Activated CD4-positive, CD25-positive, alpha-beta regulatory T cell treated with anti-CD3 and anti-CD28 coated beads, Interleukin-2, amount 50 U/mL, for 24 hours (primary cell): ENCODE measurements at places on chromosomes 5 and 9.

- no peak for ATAC-seq
These were observed 332.6 kb downstream of the TAF11L14 start for GRCh38 chr5:17966640-17967402.

- no peak for ATAC-seq
These were observed 89.1 kb upstream of the SLC30A5 start for GRCh38 chr5:69004676-69005075.

DNA sequence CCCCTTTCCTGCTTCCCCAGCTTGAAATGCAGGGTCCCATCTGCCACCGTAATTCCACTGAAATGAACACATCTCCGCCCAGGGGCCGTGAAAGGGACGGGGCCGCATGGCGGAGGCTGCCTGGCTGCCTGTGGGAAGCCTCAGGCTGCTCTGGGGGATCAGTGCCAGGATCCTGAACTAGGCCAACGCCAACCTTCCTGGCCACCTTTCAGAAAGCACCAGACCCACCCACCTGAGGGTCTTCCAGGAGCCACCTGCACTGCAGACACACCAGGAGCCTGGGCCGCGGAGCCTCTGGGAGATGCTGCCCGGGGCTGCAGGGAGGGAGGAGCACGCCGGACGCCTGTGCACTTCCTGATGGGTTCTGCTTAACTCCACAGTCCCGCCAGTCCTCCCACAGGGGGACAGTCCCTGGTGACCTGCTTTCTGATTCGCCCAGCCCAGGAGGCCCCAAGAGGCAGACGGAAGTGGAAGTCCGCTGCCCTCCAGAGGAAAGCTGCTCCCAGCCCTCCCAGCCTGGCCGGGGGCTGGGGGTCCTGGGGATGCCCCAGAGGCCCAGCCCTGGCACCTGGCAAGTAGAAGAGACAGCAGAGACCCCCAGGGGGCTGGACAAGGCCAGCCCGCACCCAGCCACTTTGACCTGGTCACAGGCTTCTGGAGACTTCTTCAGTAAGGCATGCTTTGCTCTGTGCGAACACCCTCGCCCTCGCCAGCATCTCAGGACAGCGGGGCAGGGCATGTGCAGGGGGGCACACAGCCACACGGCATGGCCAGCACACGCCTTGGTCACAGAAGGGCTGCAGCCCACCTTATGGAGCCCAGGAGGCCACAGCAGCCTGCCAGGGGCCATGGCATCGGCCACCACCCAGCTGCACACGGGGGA is at the start of gene CARD9:
TSS of gene CARD9 (minus strand) at position 370 of the 883 bp plus-strand sequence. CDS start 1,591 bp downstream, outside the sequence.
- peak; percentile 42 for ATAC-seq

DNA sequence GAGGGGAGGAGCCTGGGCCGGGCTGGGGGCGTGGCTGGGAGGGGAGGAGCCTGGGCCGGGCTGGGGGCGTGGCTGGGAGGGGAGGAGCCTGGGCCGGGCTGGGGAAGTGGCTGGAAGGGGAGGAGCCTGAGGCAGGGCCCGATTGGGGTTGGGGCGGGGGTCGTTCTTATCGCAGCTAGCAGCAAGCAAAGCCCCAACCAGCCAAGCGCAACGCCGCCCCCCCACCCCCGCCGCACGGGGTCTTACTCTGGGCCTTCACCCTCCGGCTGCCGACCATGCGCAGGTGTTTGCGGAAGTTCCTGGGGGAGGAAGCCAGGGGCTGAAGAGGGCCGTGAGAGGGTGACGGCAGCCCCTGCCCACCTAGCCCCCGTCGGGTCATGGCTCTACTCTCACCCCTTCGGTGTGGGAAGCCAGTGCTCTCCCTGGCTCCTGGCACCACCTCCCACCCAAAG is 5.0 kb downstream of the NSMF start:
- ATAC-seq: peak; percentile 11

GRCh38 chr9:1008216-1008615 is 31.8 kb downstream of the DMRT3 start:
- no peak for ATAC-seq

DNA sequence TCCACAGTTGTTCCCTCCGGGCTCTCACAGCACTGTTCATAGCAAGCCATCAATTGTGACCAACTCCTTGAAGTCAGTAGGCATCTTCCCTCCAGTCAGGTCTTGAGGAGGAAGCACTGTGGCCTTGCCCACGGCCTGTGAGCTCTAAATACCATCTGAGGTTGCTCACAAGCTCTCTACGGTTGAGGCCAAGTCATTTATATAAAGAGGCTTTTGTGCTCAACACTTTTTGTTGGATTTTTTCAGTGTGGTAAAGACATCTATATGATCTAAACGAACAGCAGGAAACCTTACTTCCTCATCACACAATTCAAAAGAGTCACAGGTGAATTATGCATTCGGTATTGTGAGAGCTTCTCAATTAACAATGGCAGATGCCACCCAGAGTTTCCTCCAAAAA is 97.3 kb downstream of the ZNF462 start:
- no peak for ATAC-seq

GRCh38 chr9:89549031-89549644 is 51.2 kb upstream of the SEMA4D start:
- ATAC-seq: peak; percentile 98

DNA sequence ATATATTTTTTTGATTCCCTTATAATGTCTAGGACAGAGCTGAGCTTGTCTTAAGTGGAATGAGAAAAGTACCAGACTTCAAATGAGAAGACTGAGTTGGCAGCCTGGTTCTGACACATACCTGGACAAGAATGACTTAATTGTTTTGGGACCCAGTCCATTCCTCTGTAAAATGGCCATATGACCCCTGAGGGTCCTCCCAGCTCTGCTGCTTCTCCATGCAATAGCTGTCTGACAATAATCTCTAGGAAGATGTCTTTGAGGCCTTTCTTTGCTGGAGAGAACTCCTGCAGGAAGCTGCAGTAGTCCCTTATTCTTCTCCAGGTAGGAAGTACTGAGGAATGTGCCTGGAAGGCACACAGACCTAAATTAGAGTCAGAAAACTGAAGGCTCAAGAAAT is 55.9 kb upstream of the SLIT3 start:
- no peak for ATAC-seq

DNA sequence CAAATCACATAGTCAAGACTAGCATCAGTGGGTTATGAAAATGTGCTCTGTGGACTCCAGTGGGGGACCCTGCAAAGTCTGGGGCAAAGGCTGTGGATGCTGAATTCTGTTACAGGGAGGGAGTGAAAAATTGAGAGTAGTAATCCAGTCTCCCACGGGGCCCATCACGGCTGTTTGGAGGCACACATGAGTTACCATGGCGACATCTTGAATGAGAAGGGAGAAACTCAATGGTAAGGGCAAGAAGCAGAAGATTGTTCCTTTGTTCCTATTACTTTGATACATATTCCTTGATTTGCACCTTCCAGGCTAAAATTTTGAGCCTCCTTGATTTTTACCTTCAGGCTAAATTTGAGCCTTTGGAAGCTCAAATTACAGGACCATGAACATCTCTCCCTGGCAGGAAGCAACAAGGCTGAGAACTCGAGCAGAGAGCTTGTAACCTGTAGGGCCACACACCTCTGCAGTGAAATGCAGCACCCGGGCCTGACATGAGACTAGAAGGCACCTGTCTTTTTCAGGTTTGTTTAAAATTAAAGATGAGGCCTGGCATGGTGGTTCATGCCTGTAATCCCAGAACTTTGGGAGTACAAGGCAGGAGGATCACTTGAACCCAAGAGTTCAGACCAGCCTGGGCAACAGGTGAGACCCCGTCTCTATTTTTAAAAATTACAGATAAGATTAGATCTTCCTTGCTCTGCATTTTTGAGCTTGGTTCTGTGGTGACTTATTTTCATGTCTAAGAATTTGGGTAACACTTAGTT is 31.0 kb upstream of the ZFR start:
- ATAC-seq: no peak

DNA sequence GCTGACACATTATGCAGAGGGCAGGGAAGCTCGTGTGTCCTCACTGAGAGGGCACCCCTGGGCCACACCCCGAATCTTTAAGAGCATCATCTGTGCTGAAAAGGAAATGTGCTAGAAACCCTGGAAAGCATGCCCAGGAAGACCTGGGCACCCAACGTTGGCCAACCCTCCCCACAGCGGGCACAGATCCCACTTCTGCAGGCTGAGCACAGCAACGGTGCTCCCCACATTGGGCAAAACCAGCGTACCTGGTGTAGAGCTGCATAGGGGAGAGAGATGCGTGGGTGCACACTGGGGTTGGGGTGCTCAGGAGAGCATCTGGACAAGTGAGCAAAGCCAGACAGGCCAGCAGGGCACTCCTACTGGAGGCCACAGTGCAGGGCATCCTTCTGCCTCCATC is 32.6 kb downstream of the ROR2 start:
- ATAC-seq: no peak

DNA sequence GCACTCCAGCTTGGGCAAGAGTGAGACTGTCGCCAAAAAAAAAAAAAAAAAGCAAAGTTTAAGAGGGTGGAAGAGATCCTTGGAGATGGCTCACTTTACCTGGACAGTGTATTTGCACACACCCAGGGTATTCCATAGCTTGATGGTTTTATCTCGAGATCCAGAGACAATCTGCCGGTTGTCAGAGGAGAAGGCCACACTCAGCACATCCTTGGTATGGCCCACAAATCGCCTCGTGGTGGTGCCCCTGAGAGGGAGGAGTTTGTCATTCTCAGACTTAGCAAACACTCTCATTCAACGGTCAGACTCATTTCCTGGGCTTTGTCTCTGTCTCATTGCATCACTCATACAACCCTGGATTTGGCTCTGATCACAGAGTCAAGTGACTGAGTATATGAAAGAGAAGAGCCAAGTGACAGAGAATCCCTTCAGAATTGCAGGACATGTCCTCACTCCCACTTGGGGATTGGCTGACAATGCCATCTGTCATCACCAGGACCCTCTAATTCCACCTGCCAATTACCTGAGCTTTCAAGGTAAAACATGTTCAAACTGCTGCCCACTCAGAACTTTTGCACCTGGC is 2.2 kb downstream of the RACK1 start:
- ATAC-seq: peak; percentile 60

DNA sequence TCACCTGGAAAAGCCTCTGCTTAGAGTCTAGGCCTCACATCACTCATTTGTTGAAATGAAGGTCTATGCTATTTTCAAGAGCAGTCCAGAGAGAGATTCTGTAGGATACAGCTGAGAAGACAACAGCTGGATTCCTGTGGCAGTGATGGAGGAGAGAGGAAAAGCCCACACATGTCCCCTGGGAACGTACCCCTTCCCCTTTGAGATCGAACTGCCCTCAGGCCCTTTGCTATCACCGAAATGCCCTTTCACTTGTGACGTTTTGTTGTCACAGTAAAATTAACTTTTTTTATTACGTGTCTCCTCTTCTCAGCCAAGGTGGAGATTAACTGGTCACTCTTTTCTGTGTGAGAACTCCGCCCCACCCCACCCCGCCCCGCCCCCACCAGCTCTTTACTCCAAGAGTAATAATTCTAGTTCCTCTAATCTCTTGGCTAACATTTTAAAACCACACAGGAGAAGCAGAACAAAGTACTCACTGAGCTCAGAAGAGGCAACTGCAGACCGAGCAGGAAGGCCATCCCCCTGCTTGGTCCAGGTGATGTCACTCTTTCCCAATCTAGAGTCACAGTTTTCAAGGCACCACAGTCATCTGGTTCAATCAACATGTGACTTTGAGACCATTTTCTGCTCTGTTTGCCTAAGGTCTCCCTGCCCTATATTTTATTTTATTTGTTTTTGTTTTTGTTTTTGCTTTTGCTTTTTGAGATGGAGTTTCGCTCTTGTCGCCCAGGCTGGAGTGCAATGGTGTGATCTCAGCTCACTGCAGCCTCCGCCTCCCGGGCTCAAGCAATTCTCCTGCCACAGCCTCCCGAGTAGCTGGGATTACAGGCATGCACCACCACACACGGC is 105.6 kb downstream of the SUSD1 start:
- no peak for ATAC-seq

DNA sequence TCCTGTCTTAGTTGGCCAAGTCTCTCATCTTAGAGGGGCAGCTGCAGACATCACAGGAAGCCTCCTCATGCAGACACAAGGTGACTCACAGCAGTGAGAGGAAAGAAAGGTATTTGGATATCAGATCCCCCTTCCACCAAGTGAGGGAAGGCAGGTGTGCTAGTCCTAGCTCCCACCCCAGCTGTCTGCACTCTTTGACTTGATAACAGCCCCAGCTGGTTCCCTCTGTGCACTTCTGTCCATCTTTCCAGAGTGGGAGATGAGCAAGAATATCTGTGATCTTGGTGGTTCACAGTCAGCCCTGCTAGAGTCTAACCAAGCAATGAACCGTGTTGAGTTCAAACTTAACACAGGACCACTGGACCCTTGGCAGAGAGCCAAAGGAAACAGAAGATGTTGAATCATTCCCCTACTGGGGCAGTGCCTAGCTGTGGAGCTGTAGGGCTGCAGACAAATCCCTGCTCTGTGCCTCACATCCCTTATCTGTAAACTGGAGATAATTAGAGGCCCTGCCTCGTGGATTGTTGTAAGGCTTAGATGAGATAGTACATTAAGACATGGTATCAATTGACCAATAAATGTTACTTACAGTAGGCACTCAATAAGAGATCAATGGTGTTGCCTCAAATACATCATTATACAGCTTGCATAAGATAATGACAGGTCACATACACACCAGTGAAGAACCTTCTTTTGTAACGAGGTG is 39.1 kb downstream of the SH3RF2 start:
- no peak for ATAC-seq

DNA sequence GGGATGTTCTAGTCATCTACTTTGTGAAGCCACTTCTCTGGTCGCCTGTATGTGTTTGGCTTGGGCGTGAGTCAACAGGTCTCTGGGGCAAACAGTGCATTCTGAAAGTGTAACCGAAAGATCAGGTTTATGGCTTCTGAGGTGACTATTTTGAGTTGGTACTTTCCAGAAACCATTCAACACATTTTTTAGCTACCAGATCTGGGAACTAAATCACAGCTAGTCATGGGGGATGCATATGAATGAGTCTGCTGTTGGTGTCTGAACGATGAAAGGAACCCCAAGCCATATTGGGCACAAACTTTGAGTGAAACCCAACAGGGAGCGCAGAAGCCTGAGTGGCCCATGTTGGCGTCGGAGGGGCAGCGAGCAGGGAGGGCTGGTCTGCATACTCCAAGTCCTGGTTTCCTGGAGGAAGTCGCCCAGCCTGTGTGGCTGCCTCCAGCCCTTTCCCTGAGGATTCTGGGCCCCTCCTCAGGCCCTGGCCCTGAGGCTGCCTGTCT is 35.3 kb downstream of the UBE2QL1 start:
- peak; percentile 76 for ATAC-seq

- ATAC-seq: no peak
These were observed 2.9 kb downstream of the STK10 start for GRCh38 chr5:172185096-172185461.

DNA sequence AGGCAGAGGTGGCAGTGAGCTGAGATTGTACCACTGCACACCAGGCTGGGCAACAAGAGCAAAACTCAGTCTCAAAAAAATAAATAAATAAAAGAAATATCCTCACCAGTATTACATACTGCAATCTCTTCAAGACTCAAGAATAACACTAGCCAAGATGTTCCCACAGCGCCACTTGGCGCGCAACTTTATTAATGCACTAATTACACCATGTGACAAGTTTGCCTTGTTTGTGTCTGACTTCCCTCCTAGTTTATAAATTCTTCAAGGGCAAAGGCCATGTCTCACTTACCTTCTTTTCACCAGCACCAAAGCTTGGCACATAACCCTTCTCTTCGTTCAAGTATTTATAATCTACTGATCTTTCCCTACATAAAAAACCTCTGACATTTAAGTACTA is 4.8 kb downstream of the SKP1 start:
- no peak for ATAC-seq
